ENCODE measurements at places on chromosomes 6 and 20.

DNA sequence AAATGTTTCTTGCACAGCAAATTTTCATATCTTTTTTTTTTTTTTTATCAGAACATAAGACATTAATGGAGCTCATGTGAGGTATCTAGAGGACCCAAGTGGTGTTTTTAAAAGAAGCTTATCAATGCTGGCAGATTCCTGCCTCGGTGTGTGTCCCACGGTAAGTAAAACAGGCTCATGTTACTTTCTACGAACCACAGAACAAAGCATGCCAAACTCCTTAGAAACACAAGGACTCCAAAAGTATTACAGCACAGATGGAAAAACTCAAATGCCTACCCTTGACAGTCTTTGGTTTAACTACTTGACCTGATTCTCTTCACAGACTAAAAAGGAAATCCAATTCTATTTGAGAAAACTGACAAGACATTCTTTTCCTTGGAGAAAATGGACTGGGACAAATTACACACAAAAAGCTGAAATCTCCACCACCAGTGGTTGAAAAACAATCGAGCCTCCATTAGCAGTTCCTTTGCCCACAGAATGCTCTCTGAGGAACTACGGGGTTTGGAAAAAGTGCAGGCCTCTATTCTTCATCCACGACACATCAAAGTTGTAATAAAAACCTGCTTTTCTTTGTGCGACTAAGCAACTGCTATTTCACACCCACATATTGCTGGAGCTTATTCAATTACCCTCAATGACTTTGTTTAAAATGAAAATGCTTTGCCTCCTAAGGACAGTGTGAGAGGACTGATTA is 5.4 kb downstream of the METTL24 start:
- DNase-seq: no peak

- no peak for DNase-seq
Observed at GRCh38 chr20:47785311-47785853, at the start of gene SULF2. TSS of gene SULF2 (minus strand) at chr20:47785481. CDS start at chr20:47757363, 28,118 bp downstream.

GRCh38 chr6:122654012-122654411 is 43.8 kb downstream of the PKIB start:
- no peak for DNase-seq

GRCh38 chr6:154301839-154302752 is 54.5 kb downstream of the IPCEF1 start:
- DNase-seq: no peak

GRCh38 chr6:44000164-44000842 is 126.9 kb downstream of the MRPL14 start:
- DNase-seq: no peak

All from HS-27A (cell line).